ENCODE measurements at places on chromosomes 13 and 19. TPM values are rescaled to one million over a fixed set of nuclear protein-coding genes. Genes with fewer than 3 reads are reported as not detected.

DNA sequence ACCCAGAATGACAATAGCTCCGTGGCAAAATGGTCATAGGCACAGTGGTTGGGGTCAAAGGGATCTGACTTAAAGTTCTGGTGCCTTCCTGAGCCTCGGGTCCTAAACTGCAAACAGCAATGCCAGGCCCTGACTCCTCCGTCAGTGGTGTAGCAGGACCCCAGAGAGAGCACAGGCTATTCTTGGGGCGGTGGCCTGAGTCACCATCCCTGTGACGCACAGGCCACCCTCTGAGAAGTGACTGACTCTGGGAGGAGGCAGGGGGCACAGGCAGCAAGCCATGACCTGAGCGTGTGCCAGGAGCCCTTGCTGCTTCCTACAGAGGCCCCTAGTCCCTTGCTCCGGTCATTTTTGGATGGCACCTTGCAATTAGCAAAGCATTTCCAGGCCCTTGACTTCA, 18.7 kb downstream of the PLVAP start:
- no peak for DNase-seq

GRCh38 chr19:31002518-31003244, 346.6 kb downstream of the TSHZ3 start:
- DNase-seq: no peak

LGALS14 gene
- polyA plus RNA-seq: not detected

GRCh38 chr19:15841875-15842569, 26.6 kb upstream of the OR10H1 start:
- DNase-seq: peak; percentile 33

KLK3 gene
- polyA plus RNA-seq: not detected

ERCC1 gene
- polyA plus RNA-seq: 26.0 TPM

GRCh38 chr19:49119411-49120324, at the start of gene PPFIA3:
Gene PPFIA3 (plus strand): TSS chr19:49119544. CDS start chr19:49127874, 8,330 bp downstream.
- DNase-seq: no peak

TDRD3 gene
- polyA plus RNA-seq: 10.2 TPM
